ENCODE measurements at places on chromosomes 6 and 20. TPM values are rescaled to one million over a fixed set of nuclear protein-coding genes. Genes with fewer than 3 reads are reported as not detected.
A peak's percentile ranks its signal among the peaks of the same experiment; 100 is the strongest.

Gene HSPA12B
- not detected for total RNA-seq

DNA sequence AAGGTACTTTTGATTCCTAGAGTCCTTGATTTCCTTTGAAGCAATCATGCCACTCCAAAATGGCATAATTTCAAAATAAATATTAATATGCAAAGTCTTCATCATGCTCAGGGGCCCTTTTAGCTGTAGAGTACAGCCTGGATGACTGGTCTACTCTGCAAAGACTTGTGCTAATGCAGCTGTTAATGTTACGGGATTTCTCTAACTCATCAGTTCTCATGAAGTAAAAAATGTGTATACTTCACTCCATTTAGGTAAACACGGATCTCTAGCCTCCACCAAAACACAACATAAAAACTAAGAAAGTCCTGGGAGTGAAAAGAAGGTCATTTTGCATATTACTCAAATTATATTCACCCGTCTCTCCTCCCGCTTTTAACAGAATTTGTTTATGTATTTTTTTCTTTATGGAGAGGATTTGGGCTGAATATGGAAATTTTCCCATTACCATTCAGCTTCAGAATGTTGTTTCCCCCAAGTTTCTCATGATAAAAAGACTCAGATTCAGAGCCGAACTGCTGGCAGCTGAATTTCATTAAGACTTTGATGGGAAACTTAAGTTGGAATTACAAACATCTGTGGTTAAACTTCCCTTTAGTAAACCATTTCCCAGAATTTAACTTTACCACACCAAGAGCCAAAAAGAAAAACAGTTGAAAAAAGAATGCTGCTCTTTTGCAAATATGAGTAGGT, 8.7 kb downstream of the LAMA4 start:
- no peak overlapping the region for H3K27ac ChIP-seq
- H3K36me3 ChIP-seq = no peaks in the 10 kb centered on the region
- H3K4me1 ChIP-seq = no peaks in the 10 kb centered on the region
- no peak for DNase-seq
- H3K27me3 ChIP-seq = no peaks in the 10 kb centered on the region

Gene PRICKLE4
- total RNA-seq = 0.28 TPM

DNA sequence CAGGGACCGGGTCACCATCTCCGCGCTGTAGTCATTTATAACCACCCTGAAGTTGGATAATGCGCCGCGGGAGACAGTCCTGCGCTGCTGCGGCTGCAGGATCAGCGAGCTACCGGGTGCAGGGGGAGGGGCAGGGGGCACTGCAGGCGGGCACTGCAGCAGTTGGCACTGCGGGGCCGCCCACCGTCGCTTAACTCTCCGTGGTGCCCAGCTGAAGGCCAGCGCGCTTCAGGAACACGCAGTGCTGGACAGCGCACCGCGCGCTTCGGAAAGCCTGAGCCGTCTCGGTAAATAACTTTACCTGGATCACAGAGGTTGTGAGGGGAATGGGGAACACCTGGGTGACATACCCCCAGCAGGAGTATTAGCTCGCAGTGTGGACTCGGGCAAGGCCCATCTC, 12.4 kb upstream of the LRFN2 start:
- no peaks in the 10 kb centered on the region for H3K36me3 ChIP-seq
- no peaks in the 10 kb centered on the region for H3K27me3 ChIP-seq
- no peak overlapping the region for H3K4me3 ChIP-seq
- DNase-seq = no peak
- H3K27ac ChIP-seq = no peak overlapping the region

- H3K27me3 ChIP-seq = peaks cover 9% of the 10 kb centered on the region
- no peaks in the 10 kb centered on the region for H3K4me1 ChIP-seq
- no peak overlapping the region for H3K4me3 ChIP-seq
- no peak overlapping the region for H3K27ac ChIP-seq
- H3K36me3 ChIP-seq = no peaks in the 10 kb centered on the region
Observed at GRCh38 chr20:39164642-39165041, 202.5 kb downstream of the DHX35 start.

Gene PACSIN1
- total RNA-seq = not detected

DNA sequence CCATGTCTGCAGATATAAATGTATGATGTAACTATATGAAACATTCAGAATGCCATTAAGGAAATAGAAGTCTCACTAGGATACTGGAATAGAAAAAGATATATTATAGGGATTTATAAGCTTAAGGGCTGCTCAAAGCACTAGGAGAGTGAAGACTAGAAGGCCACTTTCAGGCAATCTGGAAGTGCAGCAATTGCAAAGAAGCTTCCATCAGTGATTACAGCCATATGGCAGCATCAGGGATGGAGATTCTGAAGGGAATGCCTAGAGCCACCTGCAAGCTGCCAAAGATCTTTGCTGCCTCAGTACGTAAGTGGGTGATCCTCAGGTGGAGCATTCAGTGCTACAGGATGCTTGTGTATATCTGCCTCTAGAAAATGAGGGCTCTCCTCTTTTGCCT, 796.2 kb upstream of the EPHA7 start:
- H3K27ac ChIP-seq = no peak overlapping the region
- H3K36me3 ChIP-seq = no peaks in the 10 kb centered on the region
- no peak for DNase-seq
- no peaks in the 10 kb centered on the region for H3K27me3 ChIP-seq

DNA sequence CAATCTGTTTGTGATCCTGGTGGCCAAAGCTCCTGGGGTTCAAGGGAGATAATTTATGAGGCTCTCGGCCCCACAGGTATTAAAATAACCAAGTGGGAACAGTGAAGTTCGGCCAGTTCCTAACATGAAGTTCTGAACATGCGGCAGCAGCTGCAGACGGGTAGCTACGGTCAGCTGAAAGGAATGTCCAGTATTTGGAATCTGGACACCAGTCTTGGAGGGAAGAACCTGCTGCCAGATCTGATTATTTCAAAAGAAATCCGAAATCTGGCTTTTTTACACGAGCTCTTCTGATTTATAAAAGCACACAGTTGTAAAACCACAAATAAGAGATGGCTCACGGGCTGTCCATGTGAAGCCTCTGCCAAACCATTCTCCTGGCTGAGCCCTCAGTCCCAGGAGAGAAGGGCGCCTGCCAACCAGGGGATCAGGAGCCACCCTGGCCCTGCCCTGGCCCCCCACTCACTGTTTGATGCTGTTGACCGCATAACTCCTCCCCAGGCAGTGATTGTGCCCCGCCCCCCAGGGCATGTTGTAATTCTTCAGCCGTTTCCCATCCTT, 28.2 kb upstream of the KCNB1 start:
- no peaks in the 10 kb centered on the region for H3K27me3 ChIP-seq
- H3K4me3 ChIP-seq = no peak overlapping the region
- H3K4me1 ChIP-seq = peaks cover 31% of the 10 kb centered on the region
- DNase-seq = peak; percentile 94
- no peaks in the 10 kb centered on the region for H3K36me3 ChIP-seq

GRCh38 chr6:156857573-156857972, 80.4 kb downstream of the ARID1B start:
- no peak for DNase-seq
- H3K27ac ChIP-seq = no peak overlapping the region
- peaks cover under 1% of the 10 kb centered on the region for H3K4me1 ChIP-seq
- no peaks in the 10 kb centered on the region for H3K36me3 ChIP-seq
- H3K27me3 ChIP-seq = no peaks in the 10 kb centered on the region

DNA sequence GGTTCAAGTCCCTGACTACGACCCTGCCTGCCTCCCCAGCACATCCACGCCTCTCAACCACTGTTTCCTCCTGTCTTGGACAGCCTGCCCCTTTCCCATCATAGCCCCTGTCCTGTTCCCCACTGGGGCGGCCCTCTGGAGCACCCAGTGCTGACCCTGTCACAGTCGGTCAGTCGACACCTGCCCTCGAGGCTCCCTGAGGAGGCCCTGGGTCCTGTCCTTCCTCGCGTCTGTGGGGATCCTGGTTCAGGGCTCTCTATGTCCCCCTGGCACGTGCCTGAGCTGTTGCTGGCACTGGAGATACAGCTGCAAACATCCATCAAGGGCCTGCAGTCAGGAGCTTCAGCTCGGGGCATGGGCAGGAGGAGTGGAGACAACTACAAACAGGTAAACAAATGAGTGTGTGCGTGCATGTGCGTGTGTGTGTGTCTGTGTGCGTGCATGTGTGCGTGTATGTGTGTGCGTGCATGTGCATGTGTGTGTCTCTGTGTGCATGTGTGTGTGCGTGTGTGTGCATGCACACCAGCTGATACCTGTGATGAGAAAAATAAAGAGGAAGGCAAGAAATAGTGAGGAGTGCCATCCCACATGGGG, 132.8 kb downstream of the PHACTR3 start:
- no peak overlapping the region for H3K27ac ChIP-seq
- H3K4me1 ChIP-seq = no peaks in the 10 kb centered on the region
- H3K27me3 ChIP-seq = peaks cover 18% of the 10 kb centered on the region
- no peak for DNase-seq
- H3K4me3 ChIP-seq = no peak overlapping the region

Gene SLC35F1
- 1.2 TPM for total RNA-seq

DNA sequence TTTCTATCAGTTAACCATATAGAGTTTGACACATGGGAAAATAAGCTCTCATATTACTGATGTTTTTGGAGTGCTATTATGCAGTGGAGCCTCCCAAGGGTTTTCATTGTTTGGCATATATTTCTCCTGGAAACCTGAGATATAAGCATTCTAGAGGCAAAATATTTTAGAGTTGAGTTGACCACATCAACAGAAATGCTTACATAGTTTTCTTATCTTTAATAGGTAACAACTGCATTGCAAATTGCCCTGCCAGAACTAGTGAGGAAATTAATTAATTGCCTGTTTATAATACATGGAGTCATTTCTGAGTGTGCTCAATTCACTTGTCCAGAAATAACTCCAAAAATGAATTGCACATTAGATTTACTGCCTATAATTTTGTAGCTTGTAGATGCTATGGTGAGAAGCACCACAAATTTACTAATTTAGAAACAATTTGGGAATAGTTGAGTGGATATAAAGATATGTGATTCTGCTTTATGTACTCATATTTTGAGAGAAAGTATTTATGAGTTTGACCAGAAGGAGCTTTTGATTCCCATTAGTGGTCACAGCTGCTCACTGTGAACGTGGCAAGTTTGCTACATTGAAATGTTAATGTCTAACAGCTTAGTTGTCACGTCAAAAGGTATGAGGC, 288.7 kb downstream of the CD109 start:
- H3K4me1 ChIP-seq = peaks cover 10% of the 10 kb centered on the region
- no peak overlapping the region for H3K4me3 ChIP-seq
- H3K27me3 ChIP-seq = no peaks in the 10 kb centered on the region
- H3K36me3 ChIP-seq = no peaks in the 10 kb centered on the region
- no peak overlapping the region for H3K27ac ChIP-seq

Gene TNFRSF21
- total RNA-seq = 23.0 TPM

Gene ULBP3
- total RNA-seq = 10.3 TPM

GRCh38 chr6:16803294-16804200, 42.3 kb upstream of the ATXN1 start:
- H3K4me3 ChIP-seq = no peak overlapping the region
- no peak overlapping the region for H3K27ac ChIP-seq
- no peaks in the 10 kb centered on the region for H3K36me3 ChIP-seq
- no peaks in the 10 kb centered on the region for H3K27me3 ChIP-seq
- DNase-seq = peak; percentile 12

Gene FAM184A
- 8.9 TPM for total RNA-seq

DNA sequence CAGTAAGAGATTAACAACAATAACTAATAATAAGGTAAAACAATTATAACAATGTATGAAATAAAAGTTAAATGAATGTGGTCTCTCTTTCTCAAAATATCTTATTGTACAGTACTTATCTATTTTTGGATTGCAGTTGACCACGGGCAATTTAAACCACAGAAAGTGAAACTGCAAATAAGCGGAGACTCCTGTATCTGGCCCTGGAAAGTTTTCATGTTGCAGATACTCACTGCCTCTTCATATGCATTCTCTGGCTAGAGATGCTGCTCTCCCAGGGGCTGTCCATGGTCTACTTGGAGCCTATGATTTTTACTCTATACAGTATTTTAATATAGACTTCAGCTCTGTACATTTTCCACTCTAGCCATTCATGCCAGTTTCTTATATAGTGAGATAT, 230.8 kb downstream of the FUT9 start:
- DNase-seq = no peak
- H3K36me3 ChIP-seq = no peaks in the 10 kb centered on the region
- no peak overlapping the region for H3K27ac ChIP-seq
- H3K27me3 ChIP-seq = no peaks in the 10 kb centered on the region

Gene HBS1L
- 139 TPM for total RNA-seq

All from SJCRH30 (cell line).